Stimulated activated CD4-positive, alpha-beta T cell treated with anti-CD3 and anti-CD28 coated beads, Interleukin-4, amount 100 ng/mL, for 4 hours (primary cell): ENCODE measurements at places on chromosomes 16 and 17.

GRCh38 chr16:88494335-88495154 is 41.5 kb downstream of the ZFPM1 start:
- DNase-seq, result no peak

DNA sequence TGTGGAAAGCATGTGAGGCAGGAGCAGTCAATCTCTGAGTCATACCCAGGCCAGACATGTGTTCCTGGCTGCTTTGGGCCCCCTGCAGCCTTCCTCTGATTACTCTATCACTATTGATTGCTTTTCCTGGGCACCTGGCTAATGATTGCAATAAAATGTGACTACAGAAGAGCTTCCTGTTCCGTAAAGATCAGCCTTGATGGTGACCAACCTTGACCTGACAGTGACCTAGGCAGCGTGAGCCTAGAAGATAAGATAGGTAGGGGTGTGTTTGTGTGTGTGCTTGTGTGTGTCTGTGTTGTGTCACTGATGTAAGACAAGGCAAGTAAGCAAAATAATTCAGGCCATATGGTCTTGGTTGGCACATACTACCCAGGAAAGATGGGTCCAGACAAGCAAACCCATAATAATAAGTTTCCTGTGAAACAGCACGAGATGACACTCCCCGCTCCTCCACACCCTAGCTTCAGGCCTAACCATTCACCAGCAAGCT is 367.7 kb upstream of the CDH11 start:
- DNase-seq, result no peak

DNA sequence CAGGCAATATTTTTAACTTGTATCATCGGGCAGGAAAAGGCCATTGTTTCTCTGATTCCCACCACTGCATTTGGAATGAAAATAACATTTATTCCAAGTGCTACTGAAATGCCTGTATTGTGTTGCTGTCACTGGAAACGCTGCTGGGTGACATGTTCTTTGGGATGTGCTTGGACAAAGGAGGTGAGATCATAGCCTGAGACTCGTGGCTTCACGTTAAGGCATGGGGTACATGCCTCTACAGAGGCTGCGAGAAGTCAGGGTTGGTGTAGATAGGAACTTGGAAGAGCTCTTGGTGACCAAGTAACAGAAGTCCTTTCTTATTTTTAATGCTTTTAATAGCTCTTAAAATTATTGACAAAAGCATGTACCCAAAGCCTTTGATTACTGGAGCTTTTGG is 58.8 kb upstream of the MAF start:
- no peak for DNase-seq

- DNase-seq, result no peak
These were observed 759 bp upstream of the PAM16 start for GRCh38 chr16:4351880-4352279.

DNA sequence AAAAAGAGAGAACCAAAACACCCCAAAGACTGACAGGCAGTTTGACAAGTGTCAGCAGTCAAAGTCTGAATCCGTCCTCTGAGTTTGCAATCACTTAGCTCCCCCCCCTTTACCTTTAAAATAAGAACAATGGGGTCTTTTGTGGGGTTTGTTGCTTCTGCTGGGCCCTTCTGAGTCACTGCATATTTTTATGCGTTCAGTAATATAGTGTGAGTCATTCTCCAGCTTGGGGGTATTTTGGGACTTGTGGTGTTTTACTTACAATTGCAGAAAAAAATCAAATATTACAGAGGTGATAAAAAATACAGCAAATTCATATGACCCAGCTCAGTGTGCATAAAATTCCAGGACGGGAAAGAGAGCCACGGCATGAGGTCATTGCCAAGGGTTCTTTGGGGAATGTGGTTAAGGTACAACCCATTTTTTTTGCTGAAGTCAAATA is 120.1 kb downstream of the CYLD start:
- no peak for DNase-seq

- DNase-seq, result no peak
These were observed 9.6 kb downstream of the G6PC3 start for GRCh38 chr17:44079877-44080821.

- no peak for DNase-seq
These were observed 80.4 kb upstream of the ERCC4 start for GRCh38 chr16:13839577-13839976.
